ENCODE measurements at places on chromosomes 12 and 14.

DNA sequence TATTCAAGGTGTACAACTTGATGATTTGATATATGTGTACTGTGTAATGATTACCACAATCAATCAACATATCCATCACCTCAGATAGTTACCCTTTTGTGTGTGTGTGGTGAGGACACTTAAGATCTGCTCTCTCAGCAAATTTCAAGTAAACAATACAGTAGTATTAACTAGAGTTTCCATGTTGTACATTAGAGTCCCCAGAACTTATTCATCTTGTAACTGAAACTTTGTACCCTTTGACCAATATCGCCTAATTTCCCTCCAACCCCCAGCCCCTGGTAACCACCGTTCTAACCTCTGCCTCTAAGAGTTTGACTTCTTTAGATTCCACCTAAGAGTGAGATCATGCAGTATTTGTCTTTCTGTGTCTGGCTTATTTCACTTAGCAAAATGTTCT is 12.1 kb downstream of the ADCK1 start:
- no peak for DNase-seq

DNA sequence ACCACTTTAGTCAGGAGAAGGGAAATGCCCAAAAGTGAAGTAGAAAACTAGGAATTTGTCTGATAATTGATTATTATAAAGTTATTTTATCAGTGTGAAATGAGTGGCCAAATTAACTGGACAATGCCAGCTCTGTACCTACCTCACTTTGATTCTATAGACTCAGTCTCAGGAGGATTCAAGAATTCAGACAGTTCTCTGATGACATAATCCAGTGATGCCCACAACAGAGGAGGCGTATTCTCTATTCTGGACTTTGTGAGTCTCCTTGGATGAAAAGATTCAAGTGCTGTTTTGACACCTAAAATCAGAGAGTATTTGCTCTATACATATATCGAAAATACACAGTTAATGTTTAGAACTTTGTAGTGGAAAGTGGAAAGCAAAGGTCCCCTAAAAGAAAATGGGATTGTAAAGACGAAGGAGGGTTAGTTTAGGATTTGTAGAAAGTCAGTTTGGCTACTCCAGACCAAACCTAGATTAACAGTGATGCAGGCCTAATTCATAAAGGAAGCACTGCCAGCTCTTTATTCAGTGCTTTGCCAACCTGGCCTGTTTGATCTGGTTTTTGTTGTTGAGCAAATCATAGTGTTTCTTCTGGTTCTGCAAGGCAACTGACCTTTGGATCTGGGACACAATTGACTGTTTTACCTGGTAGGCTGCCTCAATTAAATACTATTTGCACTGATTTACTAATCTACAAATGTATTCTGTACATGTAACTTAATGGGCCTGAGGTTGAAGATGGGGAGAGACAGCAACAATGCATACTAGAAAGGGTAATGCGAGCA is 67.4 kb downstream of the DAD1 start:
- DNase-seq = no peak

DNA sequence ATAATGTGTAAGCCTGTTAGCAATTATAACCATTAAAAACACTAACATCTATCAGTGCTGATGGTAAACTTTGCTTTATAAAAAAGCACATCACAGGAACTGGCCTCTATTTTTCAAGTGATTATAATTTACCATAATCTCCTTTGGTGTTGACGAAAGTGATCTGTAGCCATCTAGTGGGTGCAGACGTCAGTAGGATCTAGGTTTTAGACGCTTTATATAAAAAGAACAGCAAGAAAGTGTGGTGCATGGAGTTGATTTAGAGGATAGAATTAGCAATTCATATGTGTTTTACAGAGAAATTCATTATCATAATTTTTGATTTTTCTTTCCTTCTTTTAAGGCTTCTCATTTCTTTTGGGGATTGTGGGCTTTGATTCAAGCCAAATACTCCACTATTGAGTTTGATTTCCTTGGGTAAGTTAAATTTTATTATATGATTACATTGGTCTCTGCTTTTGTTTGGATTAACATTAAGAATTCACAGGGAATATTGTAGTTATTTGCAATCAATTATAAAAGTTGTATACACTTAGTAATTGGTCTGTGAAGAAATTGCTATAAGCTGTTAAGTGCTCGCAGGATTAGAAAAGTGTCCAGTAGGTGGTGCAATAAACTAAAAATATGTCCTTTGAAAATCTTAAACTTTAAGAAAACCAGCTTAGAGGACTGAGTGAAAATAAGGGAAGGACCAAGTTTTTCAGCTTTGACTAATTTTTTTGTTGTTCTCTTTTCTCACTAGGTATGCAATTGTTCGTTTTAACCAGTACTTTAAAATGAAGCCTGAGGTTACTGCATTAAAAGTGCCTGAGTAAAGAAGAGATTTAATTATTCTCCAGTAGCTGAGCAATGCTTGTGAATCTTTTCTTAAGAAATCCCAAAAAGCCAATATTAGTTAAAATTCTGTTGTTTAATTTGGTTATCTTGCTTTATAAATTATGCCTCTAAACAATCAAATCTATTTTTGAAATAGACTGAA is 59.5 kb downstream of the ETNK1 start:
- DNase-seq = peak; percentile 37

DNA sequence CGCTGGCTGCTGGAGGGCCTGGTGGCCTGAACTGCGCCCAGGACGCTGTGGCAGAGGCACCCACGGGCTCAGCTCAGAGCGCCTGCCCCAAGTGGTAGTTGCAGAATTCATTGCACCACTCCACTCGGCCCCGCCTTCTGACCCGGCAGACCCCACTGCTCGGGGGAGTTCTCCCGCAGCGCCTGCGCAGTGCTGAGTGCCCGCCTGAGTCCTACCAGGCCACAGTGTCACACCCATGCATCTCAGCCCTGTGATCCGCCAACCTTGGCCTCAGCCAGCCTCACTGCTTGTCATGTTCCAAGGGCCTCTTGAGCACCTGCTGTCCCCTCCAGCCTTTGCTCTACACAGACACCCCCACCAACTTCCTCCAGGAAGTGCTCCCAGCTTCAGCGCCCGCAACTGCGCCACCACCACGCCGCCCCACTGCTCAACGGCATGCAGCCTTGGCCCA is 12.2 kb downstream of the DEGS2 start:
- DNase-seq = peak; percentile 77

DNA sequence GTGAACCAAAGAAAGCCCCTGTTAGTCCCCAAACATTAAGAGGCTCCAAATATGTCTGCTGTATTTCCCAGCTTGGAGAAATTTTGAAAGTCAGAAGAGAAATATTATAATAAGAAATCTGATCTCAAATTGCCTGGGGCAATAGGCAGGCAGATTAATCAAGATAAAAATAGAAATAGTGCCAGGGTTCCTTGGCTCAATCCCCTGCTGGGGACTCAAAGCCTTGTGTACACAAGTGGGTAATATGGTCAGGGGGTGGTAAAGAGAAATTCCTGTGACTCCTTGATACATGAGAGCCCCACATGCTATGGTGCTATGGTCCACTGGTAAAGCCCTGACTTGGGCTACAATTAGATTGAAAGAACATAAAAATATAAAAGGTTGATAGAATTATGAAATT is 41.3 kb upstream of the ARID2 start:
- DNase-seq = no peak

- no peak for DNase-seq
Observed at GRCh38 chr12:71439362-71439612, 311 bp upstream of the LGR5 start.

GRCh38 chr14:44962334-44963043 is 499 bp downstream of the TOGARAM1 start:
- DNase-seq = no peak

GRCh38 chr12:60176891-60177290 is 581.1 kb downstream of the SLC16A7 start:
- no peak for DNase-seq

GRCh38 chr12:45974171-45974719 is 16.1 kb downstream of the SCAF11 start:
- no peak for DNase-seq

GRCh38 chr12:116547955-116548501 is 11.2 kb upstream of the MAP1LC3B2 start:
- DNase-seq = peak; percentile 38

- DNase-seq = no peak
Observed at GRCh38 chr12:90896164-90896563, 58.8 kb downstream of the CCER1 start.

- no peak for DNase-seq
Observed at GRCh38 chr12:78853231-78853630, 11.3 kb upstream of the SYT1 start.

DNA sequence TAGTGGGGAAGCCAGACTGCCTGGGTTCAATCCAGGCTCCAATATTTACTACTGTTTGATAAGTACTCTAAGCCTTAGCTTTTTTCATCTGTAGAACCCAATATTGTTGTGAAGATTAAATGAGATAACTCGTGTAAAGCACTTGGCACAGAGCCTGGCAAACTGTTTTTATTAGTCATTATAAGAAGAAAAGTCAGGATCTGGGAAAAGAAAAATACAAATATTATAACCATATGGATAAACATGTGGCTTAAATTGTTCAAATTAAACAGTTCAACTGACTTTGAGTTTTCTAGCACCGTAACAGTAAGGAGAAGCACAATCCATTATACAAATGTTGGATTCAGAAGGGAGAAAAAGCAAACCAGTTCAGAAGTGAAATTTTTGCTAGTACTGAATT is 22.0 kb upstream of the CDK17 start:
- no peak for DNase-seq

- no peak for DNase-seq
Observed at GRCh38 chr14:94964181-94964580, 193.1 kb downstream of the DICER1 start.

- no peak for DNase-seq
Observed at GRCh38 chr12:124695861-124696260, 128.4 kb upstream of the NCOR2 start.

DNA sequence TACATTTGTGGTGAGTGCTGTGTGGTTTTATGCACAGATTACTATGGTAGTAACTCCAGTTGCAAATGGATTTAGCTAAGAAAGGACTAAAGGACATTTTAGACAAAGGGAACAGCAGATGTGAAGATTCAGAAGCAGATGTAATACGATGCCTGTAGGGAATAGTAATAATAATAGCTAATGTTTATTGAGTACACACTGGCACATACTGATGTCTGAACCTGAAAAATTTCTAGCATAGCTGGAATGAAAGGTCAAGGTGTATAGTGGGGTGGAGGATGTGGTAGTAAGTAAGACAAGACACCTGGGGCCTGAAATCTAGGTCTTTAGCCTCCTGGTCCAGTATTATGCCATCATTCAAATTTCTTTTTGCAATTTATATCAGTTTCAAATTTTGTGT is 54.3 kb upstream of the LRTM2 start:
- no peak for DNase-seq

- peak; percentile 31 for DNase-seq
Observed at GRCh38 chr12:21659383-21659782, 1.7 kb upstream of the LDHB start.

DNA sequence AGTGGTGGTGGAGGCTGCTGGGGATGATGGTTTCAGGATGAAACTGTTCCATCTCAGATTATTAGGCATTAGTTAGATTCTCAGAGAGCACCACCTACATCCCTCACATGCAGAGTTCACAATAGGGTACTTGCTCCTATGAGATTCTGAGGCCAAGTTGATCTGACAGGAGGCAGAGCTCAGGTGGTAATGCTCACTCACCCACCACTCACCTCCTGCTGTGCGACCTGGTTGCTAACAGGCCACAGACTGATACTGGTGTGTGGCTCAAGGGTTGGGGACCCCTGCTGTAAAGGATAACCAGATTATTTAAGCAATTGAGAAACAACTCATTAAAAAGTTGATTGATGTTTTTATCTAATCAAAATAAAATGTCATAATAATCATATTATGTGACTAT is 248.5 kb downstream of the RERGL start:
- no peak for DNase-seq

DNA sequence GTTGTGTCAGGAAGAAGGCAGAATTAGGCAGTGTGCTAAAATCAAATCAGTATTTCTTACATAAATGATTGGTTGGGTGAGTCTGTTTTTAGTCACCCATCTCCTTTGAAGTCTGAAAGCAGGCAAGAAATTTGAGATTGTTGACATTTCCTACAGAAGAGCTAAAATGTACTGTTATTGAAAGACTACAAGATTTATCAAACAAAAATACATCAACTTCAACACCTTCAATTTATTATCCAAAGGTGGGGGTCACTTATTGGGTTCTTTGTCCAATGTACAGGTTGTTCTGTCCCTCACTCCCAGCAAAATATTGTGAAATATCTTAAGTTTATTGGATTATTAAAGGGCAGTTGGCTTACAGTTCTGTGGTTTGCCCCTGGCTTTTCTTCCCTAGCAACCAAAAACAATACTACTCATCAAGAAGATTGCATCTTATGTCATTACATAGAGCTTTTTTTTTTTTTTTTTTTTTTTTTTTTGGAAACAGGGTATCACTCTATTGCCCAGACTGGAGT is 20.6 kb upstream of the PKP2 start:
- DNase-seq = no peak

DNA sequence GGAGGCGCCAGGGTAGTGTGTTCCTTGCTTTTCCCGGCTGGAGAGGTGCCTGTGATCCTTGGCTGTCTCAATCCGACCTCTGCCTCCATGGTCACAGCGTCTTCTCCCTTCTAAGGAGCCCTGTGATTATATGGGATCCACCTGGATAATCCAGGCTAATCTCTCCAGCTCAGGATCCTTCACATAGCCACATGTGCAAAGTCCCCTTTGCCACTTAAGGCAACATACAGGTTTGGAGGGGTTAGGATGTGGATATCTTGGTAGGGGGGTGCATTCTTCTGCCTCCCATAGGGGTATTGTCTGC is 1.2 kb upstream of the HVCN1 start:
- no peak for DNase-seq

- DNase-seq = no peak
Observed at GRCh38 chr12:13044906-13045299, 722 bp downstream of the FAM234B start.

GRCh38 chr12:13957576-13957975 is 23.8 kb downstream of the GRIN2B start:
- no peak for DNase-seq

DNA sequence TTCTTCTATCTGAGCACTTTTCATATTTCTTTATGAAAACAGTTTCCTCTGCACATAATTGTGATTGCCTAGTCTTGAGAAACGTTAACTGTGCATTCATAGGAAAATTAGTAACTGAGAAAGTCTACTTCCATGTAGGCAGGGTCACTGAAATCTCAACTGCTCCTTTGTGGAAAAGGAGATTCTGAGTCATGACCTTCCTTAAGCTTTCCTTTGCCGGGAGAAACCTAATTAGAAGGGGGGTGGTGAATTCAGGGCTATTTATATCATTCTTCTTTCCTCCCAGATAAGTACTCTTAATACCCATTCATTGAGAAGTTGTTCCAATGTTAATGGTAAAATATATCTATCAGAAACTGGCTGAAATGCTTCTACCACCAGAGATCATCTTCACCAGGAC is 751.0 kb upstream of the TMEM132C start:
- DNase-seq = no peak

DNA sequence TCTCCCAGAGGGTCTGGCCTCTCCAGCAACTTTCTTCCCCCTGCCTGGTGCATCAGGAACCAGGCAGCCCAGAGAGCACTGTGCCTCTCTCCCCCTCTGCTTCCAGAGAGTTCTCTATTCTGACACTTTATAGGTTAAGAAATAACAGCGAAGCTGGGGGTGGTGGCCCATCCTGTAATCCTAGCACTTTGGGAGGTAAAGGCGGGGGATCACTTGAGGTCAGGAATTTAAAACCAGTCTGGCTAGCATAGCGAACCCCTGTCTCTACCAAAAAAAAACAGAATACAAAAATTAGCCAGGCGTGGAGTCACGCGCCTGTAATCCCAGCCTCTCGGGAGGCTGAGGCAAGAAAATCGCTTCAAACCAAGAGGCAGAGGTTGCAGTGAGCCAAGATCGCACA is 58.3 kb downstream of the ESRRB start:
- no peak for DNase-seq

- no peak for DNase-seq
Observed at GRCh38 chr12:103830730-103831320, 10.2 kb downstream of the NT5DC3 start.
